RWPE2 (cell line): ENCODE measurements at places on chromosomes 4 and X.
A peak's percentile ranks its signal among the peaks of the same experiment; 100 is the strongest.

GRCh38 chrX:71450433-71451106, 82.3 kb upstream of the OGT start:
- H3K27me3 ChIP-seq: no peaks in the 10 kb centered on the region
- H3K4me3 ChIP-seq: no peak overlapping the region
- H3K36me3 ChIP-seq: peaks cover 35% of the 10 kb centered on the region

DNA sequence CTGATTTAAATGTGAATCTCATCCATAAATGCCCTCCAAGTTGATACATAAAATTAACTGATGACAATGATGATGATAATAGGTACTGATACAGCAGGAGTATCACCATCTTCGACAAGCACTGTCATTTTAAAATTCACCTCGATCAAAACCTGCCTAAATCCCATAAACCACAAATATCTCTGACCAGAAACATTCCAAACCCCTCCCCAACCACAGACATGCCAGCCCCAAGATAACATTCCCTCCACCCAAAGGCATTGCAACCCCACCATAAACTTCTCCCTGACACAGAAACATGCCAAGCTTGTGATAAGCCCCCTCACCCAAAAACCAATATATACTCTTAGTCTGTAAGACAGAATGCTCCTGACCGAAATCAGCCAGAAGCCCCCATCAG, 63.7 kb upstream of the WDFY3 start:
- no peak for DNase-seq
- no peak overlapping the region for H3K4me3 ChIP-seq
- H3K36me3 ChIP-seq: no peaks in the 10 kb centered on the region
- H3K27ac ChIP-seq: no peak overlapping the region

- H3K27ac ChIP-seq: no peak overlapping the region
- H3K36me3 ChIP-seq: no peaks in the 10 kb centered on the region
- no peaks in the 10 kb centered on the region for H3K4me1 ChIP-seq
- no peaks in the 10 kb centered on the region for H3K27me3 ChIP-seq
Measured at GRCh38 chr4:89157488-89158024, 46.2 kb downstream of the TIGD2 start.

GRCh38 chr4:161287678-161288352, 876.0 kb downstream of the FSTL5 start:
- no peaks in the 10 kb centered on the region for H3K27me3 ChIP-seq
- H3K4me1 ChIP-seq: no peaks in the 10 kb centered on the region
- H3K4me3 ChIP-seq: no peak overlapping the region
- no peak for DNase-seq
- H3K27ac ChIP-seq: no peak overlapping the region

DNA sequence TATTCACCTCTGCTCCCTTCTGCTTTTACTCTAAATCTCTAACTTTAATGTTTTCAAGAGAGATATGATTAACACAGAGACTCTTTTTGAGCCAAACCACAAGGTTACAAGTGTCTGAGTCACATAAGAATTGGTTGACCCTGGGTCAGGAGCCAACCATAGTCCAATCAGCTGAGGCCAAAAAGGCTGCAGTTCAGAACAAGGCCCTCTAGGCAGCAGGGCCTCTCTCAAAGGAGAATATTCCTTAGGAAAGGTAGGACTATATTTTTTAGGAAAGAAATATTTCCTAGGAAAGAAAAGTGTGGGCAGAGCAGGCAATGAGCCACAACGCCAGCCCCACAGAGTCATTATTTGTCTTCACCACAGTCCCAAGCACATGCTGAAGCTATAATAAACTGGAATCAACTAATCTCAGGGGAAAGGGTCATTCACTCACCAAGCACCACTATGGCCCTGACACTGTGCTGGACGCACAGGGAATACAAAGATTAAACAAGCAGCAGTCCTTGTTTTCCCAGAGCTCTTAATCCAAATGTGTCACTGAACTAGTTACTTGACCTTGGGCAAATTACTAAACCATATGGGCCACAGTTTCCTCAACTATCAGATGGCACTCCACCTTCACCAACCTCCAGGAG, 2.2 kb downstream of the ATP8A1 start:
- no peak overlapping the region for H3K4me3 ChIP-seq
- H3K4me1 ChIP-seq: peaks cover 17% of the 10 kb centered on the region
- H3K27ac ChIP-seq: no peak overlapping the region
- H3K27me3 ChIP-seq: peaks cover 6% of the 10 kb centered on the region
- DNase-seq: no peak
- H3K36me3 ChIP-seq: no peaks in the 10 kb centered on the region

- no peaks in the 10 kb centered on the region for H3K4me1 ChIP-seq
- no peaks in the 10 kb centered on the region for H3K36me3 ChIP-seq
- H3K4me3 ChIP-seq: no peak overlapping the region
Measured at GRCh38 chr4:33340168-33340567, 2620.0 kb downstream of the PCDH7 start.

GRCh38 chr4:113278324-113278934, 229.0 kb downstream of the ANK2 start:
- H3K27me3 ChIP-seq: no peaks in the 10 kb centered on the region
- H3K36me3 ChIP-seq: no peaks in the 10 kb centered on the region
- no peak for DNase-seq
- no peak overlapping the region for H3K4me3 ChIP-seq
- H3K27ac ChIP-seq: no peak overlapping the region

DNA sequence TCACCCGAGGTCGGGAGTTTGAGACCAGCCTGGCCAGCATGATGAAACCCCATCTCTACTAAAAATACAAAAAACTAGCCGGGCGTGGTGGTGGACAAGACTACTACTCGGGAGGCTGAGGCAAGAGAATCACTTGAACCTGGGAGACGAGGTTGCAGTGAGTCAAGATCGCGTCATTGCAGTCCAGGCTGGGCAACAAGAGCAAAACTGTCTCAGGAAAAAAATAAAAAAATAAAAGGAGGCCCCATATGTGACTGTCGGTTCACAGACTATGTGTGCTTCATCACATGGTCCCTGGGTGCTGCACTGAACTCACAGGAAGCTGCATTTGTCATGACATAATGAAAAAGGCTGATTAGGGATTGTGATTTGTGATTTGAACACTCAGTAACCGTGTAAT, 6.4 kb downstream of the TRIML1 start:
- no peaks in the 10 kb centered on the region for H3K36me3 ChIP-seq
- H3K27ac ChIP-seq: no peak overlapping the region
- H3K27me3 ChIP-seq: no peaks in the 10 kb centered on the region
- no peak for DNase-seq
- no peaks in the 10 kb centered on the region for H3K4me1 ChIP-seq
- H3K4me3 ChIP-seq: no peak overlapping the region

DNA sequence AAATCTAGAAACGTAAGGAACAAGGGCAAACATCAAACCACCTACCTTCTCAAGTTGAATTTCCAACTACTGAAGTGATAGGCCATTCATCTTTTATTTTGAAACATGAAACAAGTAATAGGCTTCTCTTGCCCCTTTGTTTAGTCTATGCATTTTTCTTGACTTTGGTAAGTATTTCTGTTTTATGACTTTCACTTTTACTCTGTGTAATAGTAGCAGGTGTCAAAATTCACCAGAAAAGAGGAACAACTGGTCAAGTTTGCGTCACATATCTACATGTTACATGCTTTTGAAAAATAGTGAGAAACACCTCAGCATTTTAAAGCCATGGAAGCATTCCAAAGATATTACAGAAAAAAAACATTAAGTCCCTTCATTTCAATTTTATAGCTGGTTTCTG, 157.1 kb upstream of the FTHL17 start:
- H3K27me3 ChIP-seq: no peaks in the 10 kb centered on the region
- peaks cover 10% of the 10 kb centered on the region for H3K4me1 ChIP-seq
- DNase-seq: no peak
- H3K27ac ChIP-seq: no peak overlapping the region
- H3K4me3 ChIP-seq: no peak overlapping the region
- no peaks in the 10 kb centered on the region for H3K36me3 ChIP-seq

GRCh38 chrX:67114635-67115034, 429.2 kb upstream of the AR start:
- no peaks in the 10 kb centered on the region for H3K36me3 ChIP-seq
- H3K4me3 ChIP-seq: no peak overlapping the region
- H3K27me3 ChIP-seq: no peaks in the 10 kb centered on the region

DNA sequence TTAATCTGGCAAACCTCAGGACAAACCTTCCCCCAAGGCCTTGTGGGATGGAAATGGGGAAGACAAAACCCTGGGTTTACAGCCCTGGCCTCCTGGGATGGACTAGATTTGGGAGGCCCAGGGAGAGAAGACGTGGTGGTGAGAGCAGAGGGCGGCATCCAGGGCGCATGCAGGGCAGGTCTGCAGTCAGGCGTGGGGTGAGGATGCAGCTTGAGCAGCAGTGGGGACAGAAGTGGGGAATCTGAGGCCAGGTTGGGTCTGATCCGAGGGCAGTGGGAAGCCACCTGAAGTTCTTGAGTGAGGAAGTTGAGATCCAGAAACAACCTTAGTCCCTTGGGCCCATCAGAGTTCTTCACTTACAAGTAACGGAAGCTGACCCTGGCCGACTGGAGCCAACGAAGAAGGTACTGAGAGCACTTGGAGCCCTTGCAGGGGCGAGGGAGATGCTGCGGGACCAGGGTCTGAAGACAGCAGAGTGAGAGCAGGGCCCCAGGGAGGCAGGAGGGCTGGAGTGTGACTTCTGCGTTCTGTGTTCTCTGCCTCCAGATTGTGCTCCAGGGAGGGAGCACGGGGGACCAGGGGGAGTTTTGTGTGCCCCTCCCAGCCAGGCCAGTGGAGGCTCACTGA, 42.0 kb upstream of the GPR78 start:
- no peak overlapping the region for H3K4me3 ChIP-seq
- H3K27ac ChIP-seq: peak overlapping the region; percentile 55
- no peaks in the 10 kb centered on the region for H3K36me3 ChIP-seq

GRCh38 chr4:184792950-184793555, 32.7 kb downstream of the ACSL1 start:
- peaks cover 16% of the 10 kb centered on the region for H3K4me1 ChIP-seq
- DNase-seq: peak; percentile 76
- no peaks in the 10 kb centered on the region for H3K27me3 ChIP-seq
- 0 out of 2 replicates have a peak, but pooled peaks cover 4% of the 10 kb centered on the region for H3K36me3 ChIP-seq
- H3K27ac ChIP-seq: peak overlapping the region; percentile 23

- no peak overlapping the region for H3K4me3 ChIP-seq
- DNase-seq: no peak
- H3K27ac ChIP-seq: peak overlapping the region; percentile 26
- H3K4me1 ChIP-seq: peaks cover 7% of the 10 kb centered on the region
- H3K36me3 ChIP-seq: no peaks in the 10 kb centered on the region
Measured at GRCh38 chr4:73309211-73309610, 50.6 kb upstream of the ANKRD17 start.

- no peak for DNase-seq
- H3K27ac ChIP-seq: no peak overlapping the region
- peaks cover 9% of the 10 kb centered on the region for H3K4me1 ChIP-seq
- no peak overlapping the region for H3K4me3 ChIP-seq
- peaks cover 5% of the 10 kb centered on the region for H3K36me3 ChIP-seq
Measured at GRCh38 chr4:17968721-17969120, 52.8 kb downstream of the LCORL start.

GRCh38 chr4:113636438-113636818, 125.1 kb downstream of the CAMK2D start:
- no peak overlapping the region for H3K4me3 ChIP-seq
- H3K27me3 ChIP-seq: no peaks in the 10 kb centered on the region
- H3K4me1 ChIP-seq: no peaks in the 10 kb centered on the region
- H3K36me3 ChIP-seq: no peaks in the 10 kb centered on the region
- H3K27ac ChIP-seq: no peak overlapping the region

- no peak overlapping the region for H3K27ac ChIP-seq
- no peak overlapping the region for H3K4me3 ChIP-seq
- DNase-seq: no peak
Measured at GRCh38 chrX:68660746-68661145, 13.3 kb downstream of the STARD8 start.

DNA sequence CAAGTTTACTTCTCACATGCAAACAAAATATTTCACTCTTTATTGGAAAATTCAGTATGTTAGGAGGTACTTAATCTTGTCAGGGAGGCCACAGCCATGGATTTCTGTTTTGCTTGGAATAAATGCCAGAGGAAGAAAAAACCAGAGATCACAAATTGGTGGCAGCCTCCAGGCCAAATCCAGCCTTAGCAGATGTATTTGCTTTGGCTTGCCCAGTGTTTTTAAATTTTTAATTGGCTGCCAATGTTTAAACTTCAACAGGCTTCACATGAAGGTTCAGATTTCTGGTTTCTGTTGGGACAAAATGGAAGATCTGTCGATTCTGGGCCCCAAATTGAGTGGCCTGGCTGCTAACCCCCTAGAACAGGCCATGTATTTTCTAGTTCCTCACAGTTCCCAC, 19.2 kb downstream of the YY2 start:
- no peaks in the 10 kb centered on the region for H3K27me3 ChIP-seq
- no peak overlapping the region for H3K4me3 ChIP-seq
- DNase-seq: no peak
- H3K4me1 ChIP-seq: no peaks in the 10 kb centered on the region
- H3K27ac ChIP-seq: no peak overlapping the region
- no peaks in the 10 kb centered on the region for H3K36me3 ChIP-seq

- DNase-seq: no peak
- H3K4me3 ChIP-seq: no peak overlapping the region
- no peak overlapping the region for H3K27ac ChIP-seq
- no peaks in the 10 kb centered on the region for H3K27me3 ChIP-seq
Measured at GRCh38 chr4:80082693-80083092, 9.7 kb upstream of the ANTXR2 start.

DNA sequence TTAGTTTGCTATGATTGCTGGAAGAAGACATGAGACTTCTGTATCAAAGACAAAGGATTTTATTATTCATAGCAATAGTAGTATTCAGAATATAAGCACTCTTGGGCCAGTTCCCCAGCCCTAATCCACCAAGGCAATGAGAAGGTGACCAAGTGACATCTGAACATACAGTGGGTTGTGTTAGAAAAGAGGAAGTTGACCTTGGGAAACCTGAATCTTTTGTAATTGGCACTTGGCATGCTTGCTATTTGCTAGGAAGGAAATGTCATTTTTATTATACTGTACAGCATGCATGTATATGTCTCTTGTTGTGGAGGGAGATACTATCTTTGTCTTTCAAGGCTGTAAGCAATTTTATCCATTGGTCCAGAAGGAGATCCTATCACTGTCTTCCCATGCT, 216.1 kb upstream of the FAT1 start:
- peaks cover 25% of the 10 kb centered on the region for H3K4me1 ChIP-seq
- no peaks in the 10 kb centered on the region for H3K36me3 ChIP-seq
- no peak overlapping the region for H3K27ac ChIP-seq
- no peak overlapping the region for H3K4me3 ChIP-seq

GRCh38 chr4:186650401-186651180, 73.1 kb downstream of the FAT1 start:
- H3K4me3 ChIP-seq: no peak overlapping the region
- H3K27me3 ChIP-seq: no peaks in the 10 kb centered on the region
- H3K27ac ChIP-seq: no peak overlapping the region
- no peak for DNase-seq

DNA sequence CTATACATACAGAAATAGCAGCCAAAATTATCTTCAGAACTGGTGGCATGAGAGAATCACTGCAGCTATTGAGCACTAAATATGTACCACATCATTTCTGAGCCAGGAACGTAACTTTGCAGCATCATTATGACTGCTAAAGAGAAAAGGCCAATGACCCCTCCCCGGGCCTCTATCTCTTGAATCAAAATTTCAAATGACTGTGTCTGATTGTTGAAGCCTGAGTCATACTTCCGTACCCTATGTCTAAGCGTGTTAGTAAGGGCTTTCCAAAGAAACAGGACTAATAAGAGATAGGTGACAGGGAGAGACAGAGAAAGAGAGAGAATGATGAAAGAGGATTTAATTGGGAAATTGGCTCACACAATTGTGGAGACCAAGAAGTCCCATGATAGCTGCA, 445.5 kb upstream of the SPANXN1 start:
- H3K4me1 ChIP-seq: peaks cover 6% of the 10 kb centered on the region
- H3K27me3 ChIP-seq: no peaks in the 10 kb centered on the region
- no peak overlapping the region for H3K4me3 ChIP-seq
- no peaks in the 10 kb centered on the region for H3K36me3 ChIP-seq
- no peak for DNase-seq
- peak overlapping the region; percentile 19 for H3K27ac ChIP-seq

GRCh38 chrX:19739683-19740082, 147.7 kb downstream of the SH3KBP1 start:
- no peaks in the 10 kb centered on the region for H3K27me3 ChIP-seq
- no peaks in the 10 kb centered on the region for H3K4me1 ChIP-seq
- no peak overlapping the region for H3K27ac ChIP-seq
